T-helper 17 cell (primary cell): ENCODE measurements at places on chromosomes 4 and X. TPM values are rescaled to one million over a fixed set of nuclear protein-coding genes. Genes with fewer than 3 reads are reported as not detected.
A peak's percentile ranks its signal among the peaks of the same experiment; 100 is the strongest.

DNA sequence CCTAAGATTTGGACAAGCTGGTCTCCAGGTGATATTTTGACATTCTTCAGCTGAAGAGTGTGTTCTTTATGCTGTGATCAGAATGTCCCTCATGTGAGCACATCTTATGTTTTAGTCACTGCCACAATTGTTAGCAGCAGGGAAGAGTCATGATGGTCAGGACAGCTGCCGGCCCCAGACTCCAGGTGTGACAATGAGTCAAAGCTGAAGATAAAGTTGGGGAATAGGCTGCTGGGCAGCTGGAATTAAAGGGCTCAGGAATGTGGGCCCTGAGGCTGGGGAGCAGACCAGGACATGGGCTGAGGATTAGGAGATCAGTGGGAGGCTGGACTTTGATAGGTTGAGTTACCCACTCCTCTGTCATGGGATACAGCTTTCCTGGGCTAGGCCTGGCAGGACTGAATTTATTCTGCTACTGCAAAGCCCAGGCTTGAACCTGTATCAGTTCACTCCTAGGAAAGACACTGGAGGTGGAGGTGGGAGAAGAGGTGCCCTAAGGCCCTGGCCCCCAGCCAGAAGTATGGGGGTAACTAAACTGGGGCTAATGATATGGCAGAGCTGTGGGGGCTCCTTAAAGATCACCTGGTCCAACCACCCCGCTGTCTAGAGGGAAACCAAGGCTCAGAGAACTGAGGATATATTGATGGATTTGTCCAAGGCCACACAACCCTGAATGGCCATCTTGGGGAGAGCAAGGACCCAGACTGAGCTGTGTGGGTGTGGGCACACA is 119.5 kb downstream of the PJA1 start:
- H3K4me1 ChIP-seq, result no peaks in the 10 kb centered on the region
- H3K4me3 ChIP-seq, result no peak overlapping the region
- H3K36me3 ChIP-seq, result no peaks in the 10 kb centered on the region
- DNase-seq, result no peak
- H3K27me3 ChIP-seq, result peaks cover 6% of the 10 kb centered on the region

- peak overlapping the region; percentile 97 for H3K27ac ChIP-seq
- H3K27me3 ChIP-seq, result no peaks in the 10 kb centered on the region
- no peak for DNase-seq
Observed at GRCh38 chrX:3699821-3700381, 13.5 kb downstream of the PRKX start.

GRCh38 chr4:123443401-123444289 is 47.0 kb downstream of the SPRY1 start:
- H3K27me3 ChIP-seq, result peaks cover 5% of the 10 kb centered on the region
- no peak for DNase-seq
- peaks cover 2% of the 10 kb centered on the region for H3K36me3 ChIP-seq
- peak overlapping the region; percentile 52 for H3K4me3 ChIP-seq
- peaks cover 8% of the 10 kb centered on the region for H3K4me1 ChIP-seq

DNA sequence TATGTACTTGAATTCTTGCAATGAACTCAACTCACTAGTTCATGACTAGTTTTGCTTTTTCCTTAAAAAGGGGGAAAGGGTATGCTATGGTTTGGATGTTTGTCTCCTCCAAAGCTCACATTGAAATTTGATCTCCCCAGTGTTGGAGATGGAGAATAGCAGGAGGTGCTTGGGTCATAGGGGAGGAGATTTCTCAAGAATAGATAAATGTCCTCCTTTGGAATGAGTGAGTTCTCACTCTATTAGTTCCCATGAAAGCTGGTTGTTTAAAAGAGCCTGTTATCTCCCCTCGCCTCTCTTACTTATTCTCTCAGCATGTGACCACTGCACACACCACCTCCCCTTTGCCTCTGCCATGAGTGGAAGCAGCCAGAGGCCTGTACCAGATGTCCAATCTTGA is 109.4 kb upstream of the INTU start:
- H3K36me3 ChIP-seq, result no peaks in the 10 kb centered on the region
- H3K4me3 ChIP-seq, result no peak overlapping the region
- DNase-seq, result no peak
- no peaks in the 10 kb centered on the region for H3K27me3 ChIP-seq
- H3K4me1 ChIP-seq, result no peaks in the 10 kb centered on the region

Gene GSX2
- not detected for total RNA-seq

DNA sequence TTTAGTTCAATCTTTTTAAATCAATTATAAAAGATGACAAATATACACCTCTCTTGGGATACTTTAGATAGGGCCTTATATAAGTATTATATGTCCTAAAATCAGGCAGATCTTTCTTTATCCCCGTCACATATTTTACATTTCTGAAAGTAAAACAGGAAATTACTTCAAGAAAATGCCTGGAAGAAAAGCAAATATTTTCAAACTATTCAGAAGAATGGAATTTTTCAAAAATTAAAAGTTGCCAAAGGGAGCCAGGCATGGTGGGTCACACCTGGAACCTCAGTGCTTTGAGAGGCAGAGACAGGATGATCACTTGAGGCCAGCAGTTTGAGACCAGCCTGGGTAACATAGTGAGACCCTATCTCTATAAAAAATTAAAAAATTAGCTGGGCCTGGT is 34.4 kb downstream of the MGARP start:
- H3K4me1 ChIP-seq, result peaks cover 6% of the 10 kb centered on the region
- H3K36me3 ChIP-seq, result no peaks in the 10 kb centered on the region
- no peaks in the 10 kb centered on the region for H3K27me3 ChIP-seq
- H3K27ac ChIP-seq, result no peak overlapping the region
- no peak for DNase-seq
